Daoy (cell line): ENCODE measurements at places on chromosomes 2 and 18. TPM values are rescaled to one million over a fixed set of nuclear protein-coding genes. Genes with fewer than 3 reads are reported as not detected.

LRRC30 gene
- total RNA-seq: not detected in 2 replicates

UNC50 gene
- total RNA-seq: 99.4 and 108 TPM in 2 replicates

PTCD3 gene
- total RNA-seq: 65.7 and 67.6 TPM in 2 replicates

PAIP2B gene
- total RNA-seq: 2.5 and 3.1 TPM in 2 replicates

AMER3 gene
- not detected in 2 replicates for total RNA-seq

C18orf63 gene
- total RNA-seq: not detected in 2 replicates

TRMT61B gene
- 10.6 and 13.6 TPM in 2 replicates for total RNA-seq

STARD6 gene
- 0.11 TPM in 1 of 2 replicates, not detected in the other for total RNA-seq

SOX11 gene
- 11.0 and 11.2 TPM in 2 replicates for total RNA-seq

PROM2 gene
- total RNA-seq: 0.17 TPM in 1 of 2 replicates, not detected in the other

DNAJC27 gene
- 2.3 and 6.2 TPM in 2 replicates for total RNA-seq

CRYGC gene
- total RNA-seq: not detected in 2 replicates

DNAJC5G gene
- not detected in 2 replicates for total RNA-seq

MITD1 gene
- 31.6 and 37.2 TPM in 2 replicates for total RNA-seq

IKZF2 gene
- 0.60 and 1.4 TPM in 2 replicates for total RNA-seq

SRD5A2 gene
- total RNA-seq: not detected in 2 replicates

TMEM87B gene
- total RNA-seq: 13.7 and 14.1 TPM in 2 replicates

MALL gene
- total RNA-seq: 0.34 TPM in 1 of 2 replicates, not detected in the other

ABCG5 gene
- total RNA-seq: not detected in 2 replicates

TTN gene
- total RNA-seq: under 0.01 TPM in 1 of 2 replicates, not detected in the other

COBLL1 gene
- total RNA-seq: 4.6 and 6.7 TPM in 2 replicates

SCN7A gene
- not detected in 2 replicates for total RNA-seq

IL1R2 gene
- not detected in 2 replicates for total RNA-seq

CNPPD1 gene
- 36.2 and 41.3 TPM in 2 replicates for total RNA-seq

STPG4 gene
- not detected in 2 replicates for total RNA-seq

VSNL1 gene
- total RNA-seq: 0.09 and 2.1 TPM in 2 replicates

SERPINB10 gene
- total RNA-seq: 1.5 and 9.9 TPM in 2 replicates

CROCC2 gene
- not detected in 2 replicates for total RNA-seq

DBI gene
- total RNA-seq: 93.6 and 133 TPM in 2 replicates

UGT1A5 gene
- 0.34 TPM in 1 of 2 replicates, not detected in the other for total RNA-seq

MC2R gene
- not detected in 2 replicates for total RNA-seq

IL36RN gene
- not detected in 2 replicates for total RNA-seq

ALPG gene
- not detected in 2 replicates for total RNA-seq

KLHL30 gene
- 0.17 TPM in 1 of 2 replicates, not detected in the other for total RNA-seq

CD302 gene
- 2.3 and 2.8 TPM in 2 replicates for total RNA-seq

MAB21L4 gene
- total RNA-seq: not detected in 2 replicates

USP34 gene
- 51.6 and 56.5 TPM in 2 replicates for total RNA-seq

CD207 gene
- total RNA-seq: not detected in 2 replicates

TPRKB gene
- 167 and 206 TPM in 2 replicates for total RNA-seq

CCDC121 gene
- total RNA-seq: 0.74 and 1.5 TPM in 2 replicates

SAG gene
- total RNA-seq: not detected in 2 replicates

IGFBP5 gene
- 2.9 and 3.5 TPM in 2 replicates for total RNA-seq

PDE6D gene
- 61.8 and 64.3 TPM in 2 replicates for total RNA-seq

CPLX4 gene
- not detected in 2 replicates for total RNA-seq

MYL1 gene
- not detected in 2 replicates for total RNA-seq

TBC1D8 gene
- total RNA-seq: 4.4 and 5.1 TPM in 2 replicates

DCC gene
- not detected in 2 replicates for total RNA-seq

ZAP70 gene
- 0.33 and 0.46 TPM in 2 replicates for total RNA-seq

APOB gene
- not detected in 2 replicates for total RNA-seq

SULT1C2 gene
- 1.0 and 7.7 TPM in 2 replicates for total RNA-seq

RGPD4 gene
- not detected in 2 replicates for total RNA-seq

SCRN3 gene
- total RNA-seq: 20.3 and 22.6 TPM in 2 replicates

CNTNAP5 gene
- total RNA-seq: not detected in 2 replicates

NMUR1 gene
- 0.09 TPM in 1 of 2 replicates, not detected in the other for total RNA-seq

SERPINB11 gene
- total RNA-seq: not detected in 2 replicates

GAD1 gene
- total RNA-seq: 8.6 and 11.7 TPM in 2 replicates

SPDYA gene
- 0.68 and 0.86 TPM in 2 replicates for total RNA-seq

CGREF1 gene
- total RNA-seq: 3.4 and 8.6 TPM in 2 replicates
